ENCODE measurements at places on chromosomes 2 and 18.

DNA sequence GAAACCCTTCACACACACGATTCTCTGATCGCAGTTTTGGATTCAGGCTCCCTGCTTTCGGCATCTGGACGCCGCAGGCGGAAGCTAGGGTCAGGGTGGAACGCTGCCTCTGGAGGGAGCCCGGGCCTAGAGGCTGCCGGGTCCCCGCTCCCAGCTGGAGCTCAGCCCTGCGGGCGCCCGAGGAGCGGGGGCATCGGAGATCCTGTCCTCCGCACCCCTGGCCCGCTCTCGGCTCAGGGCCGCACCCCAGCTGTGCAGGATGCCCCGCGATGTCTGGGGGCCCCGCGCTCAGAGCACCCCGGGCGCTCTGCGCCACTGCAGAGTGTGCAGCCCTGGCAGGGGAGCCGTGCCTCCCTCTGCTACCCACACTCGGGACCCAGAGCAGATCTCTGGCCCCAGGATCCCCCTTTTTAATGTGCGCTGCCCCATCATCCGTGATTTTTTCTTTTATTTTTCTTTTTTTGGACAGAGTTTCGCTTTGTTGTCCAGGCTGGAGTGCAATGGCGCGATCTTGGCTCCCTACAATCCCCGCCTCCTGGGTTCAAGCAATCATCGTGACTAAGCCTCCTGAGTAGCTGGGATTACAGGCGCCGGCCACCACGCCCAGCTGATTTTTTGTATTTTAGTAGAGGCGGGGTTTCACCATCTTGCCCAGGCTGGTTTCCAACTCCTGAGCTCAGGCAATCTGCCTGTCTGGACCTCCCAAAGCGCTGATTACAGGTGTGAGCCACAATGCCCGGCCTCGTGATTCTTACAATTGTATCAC lies 54.8 kb upstream of the TUBA3E start:
- DNase-seq = no peak

DNA sequence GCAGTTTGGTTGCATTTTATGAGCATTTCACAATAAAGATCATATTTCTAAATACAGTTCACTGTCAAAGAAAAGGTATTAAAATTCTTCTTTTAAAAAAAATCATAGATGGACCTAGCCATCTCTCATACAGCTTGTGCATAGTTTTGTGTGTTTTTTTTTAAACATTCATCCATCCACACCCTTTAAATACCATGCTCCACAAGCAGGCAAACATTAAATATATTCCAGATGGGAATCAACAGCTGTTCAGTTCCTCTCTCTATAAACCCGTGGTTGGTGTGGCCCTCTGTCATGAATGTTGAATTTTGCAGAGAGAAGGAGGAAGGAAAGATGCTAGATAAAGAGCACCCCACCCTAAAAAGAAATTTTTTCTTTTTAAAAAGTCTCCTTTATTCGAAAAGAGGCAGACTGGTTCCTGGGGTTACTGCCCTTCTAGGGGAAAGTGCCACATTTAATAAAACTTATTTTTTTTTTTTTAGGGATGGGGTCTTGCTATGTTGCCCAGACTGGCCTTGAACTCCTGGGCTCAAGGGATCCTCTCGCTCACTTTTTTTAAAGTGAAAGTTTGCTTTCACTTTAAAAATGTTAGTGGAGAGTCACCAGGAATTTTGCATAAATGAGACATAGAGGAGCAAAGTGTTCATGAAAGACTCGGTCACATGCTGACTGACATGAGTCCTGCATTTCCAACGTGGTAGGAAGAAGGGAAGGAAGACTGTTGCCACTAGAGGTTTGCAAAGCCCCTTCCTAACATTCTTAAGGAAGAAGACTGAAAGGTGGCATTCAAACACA lies 73.9 kb upstream of the LMAN1 start:
- DNase-seq = no peak

- DNase-seq = no peak
These were observed 258.9 kb upstream of the TRIB2 start for GRCh38 chr2:12457831-12458230.

DNA sequence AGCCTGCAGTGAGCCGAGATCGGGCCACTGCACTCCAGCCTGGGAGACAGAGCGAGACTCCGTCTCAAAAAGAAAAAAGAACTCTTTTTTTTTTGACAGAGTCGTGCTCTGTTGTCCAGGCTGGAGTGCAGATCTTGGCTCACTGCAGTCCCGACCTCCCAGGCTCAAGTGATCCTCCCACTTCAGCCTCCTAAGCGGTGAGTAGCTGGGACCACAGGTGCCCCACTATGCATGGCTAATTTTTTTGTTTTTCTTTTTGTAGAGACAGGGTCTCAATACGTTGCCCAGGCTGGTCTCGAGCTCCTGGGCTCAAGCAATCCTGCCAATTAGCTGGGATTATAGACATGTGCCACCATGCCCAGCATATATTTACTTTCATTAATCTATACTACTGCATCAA lies 12.5 kb upstream of the INO80D start:
- DNase-seq = no peak

- DNase-seq = no peak
These were observed 324.5 kb upstream of the MYT1L start for GRCh38 chr2:2655453-2656114.

DNA sequence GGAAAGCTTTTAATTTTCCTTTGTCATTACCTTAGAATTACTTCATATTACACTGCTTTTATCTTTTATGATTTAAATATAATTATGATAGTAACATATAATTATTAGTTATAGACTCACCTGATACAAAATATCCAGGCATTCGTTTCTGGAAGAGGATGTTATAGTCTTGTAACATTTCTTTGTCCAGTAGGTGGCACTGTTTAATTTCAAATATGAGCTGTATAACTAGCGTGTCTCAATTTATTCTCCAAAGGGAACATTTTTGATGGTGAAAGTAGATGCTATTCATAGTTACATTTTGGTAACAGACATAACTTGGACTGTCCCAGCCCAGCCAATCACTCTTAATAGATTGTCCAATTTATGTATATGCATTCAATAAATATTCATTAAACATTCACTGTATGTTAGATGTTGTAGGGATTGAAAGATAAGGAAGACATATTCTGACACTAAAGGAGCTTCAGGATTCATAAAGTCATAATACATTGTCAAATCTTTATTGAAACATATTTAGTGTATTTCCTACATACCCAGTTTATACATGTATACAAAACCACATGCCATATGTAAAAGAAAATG lies 19.2 kb downstream of the DAW1 start:
- no peak for DNase-seq

DNA sequence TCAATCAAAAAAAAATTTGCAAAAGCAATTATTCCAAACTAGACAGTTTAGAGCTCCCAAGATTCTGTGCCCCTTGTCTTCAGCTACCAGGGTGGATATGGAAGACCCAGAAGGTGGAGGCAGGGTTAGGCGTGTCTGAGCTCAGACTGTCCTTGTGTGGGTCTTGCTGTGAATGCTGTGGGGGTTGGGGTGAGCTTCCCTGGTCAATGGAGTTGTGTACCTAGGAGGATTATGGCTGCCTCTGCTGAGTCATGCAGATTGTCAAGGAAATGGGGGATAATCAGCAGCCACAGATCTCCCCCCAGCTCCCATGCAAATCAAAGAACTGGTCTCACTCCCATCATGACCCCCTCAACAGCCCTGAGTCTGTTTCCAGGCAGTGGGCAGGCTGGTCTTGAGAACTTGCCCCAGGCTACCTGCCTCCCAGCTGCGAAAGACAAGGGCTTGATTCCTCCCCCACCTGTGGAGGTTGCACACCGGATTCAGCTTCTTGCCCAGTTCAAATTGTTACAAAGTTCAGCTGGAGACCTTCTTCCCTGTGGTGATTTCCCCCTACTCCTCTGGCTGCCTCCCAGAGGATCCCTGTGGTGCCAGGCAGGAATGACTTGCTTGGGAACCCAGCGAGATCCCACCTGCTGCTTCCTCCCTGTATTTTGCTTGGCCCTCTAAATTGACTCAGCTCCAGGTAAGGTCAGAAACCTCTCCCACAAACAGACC lies 77.0 kb downstream of the RAD51AP2 start:
- DNase-seq = no peak

DNA sequence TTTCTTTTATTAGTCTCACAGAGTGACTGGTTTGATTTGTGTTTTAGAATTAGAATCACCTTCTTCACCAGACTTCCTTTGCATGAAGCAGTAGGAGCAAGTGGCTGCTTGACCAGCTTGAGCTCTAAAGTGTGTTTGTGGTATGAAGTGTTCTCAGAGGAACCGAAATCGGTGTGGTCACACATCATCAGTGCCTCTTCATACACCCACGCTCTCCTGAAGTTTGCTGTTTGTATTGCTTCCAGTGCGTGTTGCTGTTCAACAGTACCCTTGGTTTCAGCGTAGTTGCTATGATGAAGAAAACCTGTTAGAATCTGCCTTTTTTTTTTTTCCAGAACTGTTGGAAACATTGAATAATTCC lies 77.9 kb downstream of the LIMS1 start:
- no peak for DNase-seq

GRCh38 chr2:12167525-12168317 lies 421.3 kb downstream of the LPIN1 start:
- DNase-seq = no peak

DNA sequence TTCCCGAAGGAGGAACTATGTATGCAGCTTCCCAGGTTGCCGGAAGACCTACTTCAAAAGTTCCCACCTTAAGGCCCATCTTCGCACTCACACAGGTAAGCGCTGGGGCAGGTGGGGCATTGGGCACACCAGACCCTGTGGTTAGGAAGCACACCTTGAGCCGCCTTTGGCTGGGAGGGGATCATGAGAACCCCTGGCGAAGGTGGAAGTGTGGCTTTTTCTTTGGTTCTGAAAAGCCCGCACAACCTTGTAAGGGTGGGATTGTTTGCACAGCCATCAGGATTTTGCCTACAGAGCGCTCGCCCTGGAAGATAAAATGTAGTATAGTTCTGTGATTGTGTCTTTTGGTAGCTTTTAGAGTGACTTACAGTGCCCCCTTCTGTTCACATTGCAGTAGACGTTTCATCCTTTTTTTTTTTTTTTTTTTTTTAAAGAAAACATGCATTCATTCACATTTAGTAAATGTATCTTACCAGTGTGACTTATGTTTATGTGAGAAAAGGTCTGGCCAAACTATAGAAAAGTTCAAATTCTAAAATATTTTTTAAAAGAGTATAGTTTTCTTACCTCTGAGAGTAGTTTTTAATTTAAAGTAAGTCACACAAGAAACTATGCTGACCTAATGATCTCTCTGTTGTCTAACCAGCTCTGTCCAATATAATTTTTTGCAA lies 5.3 kb downstream of the KLF11 start:
- DNase-seq = no peak

GRCh38 chr18:68417826-68418225 lies 297.1 kb downstream of the TMX3 start:
- no peak for DNase-seq

DNA sequence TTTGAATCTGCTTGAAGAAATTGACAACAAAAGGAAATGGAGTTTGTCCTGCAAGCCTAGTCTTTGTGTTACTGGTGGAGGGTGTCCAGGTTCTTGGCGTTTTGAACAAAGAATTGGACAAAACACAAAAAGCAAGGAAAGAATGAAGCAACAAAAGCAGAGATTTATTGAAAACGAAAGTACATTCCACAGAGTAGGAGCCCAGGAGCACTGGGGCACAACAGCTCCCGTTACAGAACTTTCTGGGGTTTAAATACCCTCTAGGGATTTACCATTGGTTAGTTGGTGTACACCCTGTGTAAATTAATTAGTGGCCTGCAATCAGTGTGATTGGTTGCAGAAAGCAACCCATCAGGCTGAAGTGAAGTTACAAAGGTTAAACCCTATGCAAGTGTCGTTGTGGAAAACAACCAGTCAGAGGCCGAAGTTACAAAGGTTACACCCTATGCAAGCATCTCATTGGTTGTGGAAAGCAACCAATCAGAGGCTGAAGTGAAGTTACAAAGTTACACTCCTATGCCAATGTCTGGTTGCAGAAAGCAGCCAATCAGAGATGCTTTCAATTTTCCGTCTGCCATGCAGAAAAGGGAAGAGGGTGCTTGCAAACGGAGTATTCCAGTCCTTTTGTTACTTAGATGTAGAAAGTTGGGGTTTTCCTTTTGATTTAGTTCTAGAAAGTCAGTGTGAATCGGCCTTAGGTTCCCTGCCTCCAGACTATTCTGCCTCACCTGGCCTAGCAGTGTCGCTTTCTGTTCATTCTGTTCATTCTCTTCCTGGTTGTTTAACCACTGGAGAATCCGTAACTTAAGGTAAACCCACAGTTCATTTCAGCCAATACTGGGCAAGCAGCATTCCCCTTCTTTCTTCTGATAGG lies 47.6 kb upstream of the PTH2R start:
- DNase-seq = no peak

- DNase-seq = no peak
These were observed 67.8 kb downstream of the SRBD1 start for GRCh38 chr2:45543257-45543656.

GRCh38 chr2:197847651-197848401 lies 43.4 kb downstream of the PLCL1 start:
- DNase-seq = no peak

GRCh38 chr18:59699750-59700534 lies 2.7 kb upstream of the CCBE1 start:
- no peak for DNase-seq

- no peak for DNase-seq
These were observed 7.7 kb downstream of the SLC4A3 start for GRCh38 chr2:219634951-219635751.

DNA sequence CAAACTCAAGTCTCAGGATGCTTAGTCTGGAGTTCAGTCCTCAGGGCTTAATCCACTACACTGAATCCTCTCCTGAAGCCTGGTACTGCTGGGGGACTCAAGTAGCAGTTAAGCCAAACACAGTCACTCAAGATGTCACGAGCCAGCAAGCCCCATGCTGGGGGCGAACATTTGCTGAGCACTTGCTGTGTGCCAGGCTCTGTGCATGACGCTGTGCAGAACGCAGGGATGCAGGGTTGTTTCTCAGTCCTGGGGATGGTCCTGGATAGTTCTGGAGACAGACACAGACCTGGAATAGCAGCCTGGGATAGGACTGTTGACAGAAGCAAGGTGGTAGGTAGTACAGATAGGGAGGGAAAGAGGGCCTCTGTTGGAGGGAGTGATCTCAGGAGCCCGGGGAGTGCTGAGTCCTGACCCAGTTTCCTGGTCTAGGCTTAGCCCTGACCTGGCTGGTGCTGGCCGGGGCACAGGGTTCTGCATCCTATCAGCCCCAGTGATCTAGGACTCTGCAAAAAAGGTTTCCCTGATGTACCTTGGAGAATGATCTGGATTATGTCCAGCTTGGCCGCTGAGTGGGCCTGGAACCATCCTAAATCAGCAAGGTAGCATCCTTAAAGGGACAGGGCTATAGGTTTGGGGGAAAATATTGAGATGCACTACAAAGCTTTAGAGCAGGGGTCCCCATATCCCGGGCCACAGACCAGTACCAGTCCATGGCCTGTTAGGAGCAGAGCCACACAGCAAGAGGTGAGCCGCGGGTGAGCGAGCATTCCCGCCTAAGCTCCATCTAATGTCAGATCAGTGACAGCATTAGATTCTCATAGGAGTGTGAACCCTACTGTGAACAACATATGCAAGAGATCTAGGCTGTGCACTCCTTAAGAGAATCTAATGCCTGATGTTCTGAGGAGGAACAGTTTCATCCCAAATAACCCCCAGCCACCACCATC lies 54.7 kb upstream of the OTOF start:
- no peak for DNase-seq
